ENCODE measurements at places on chromosomes 5 and 9.

- DNase-seq = no peak
These were observed 493.7 kb downstream of the ENC1 start for GRCh38 chr5:74146796-74147195.

- DNase-seq = no peak
These were observed 69.8 kb upstream of the BASP1 start for GRCh38 chr5:17147617-17148016.

- DNase-seq = peak; percentile 17
These were observed 7.8 kb upstream of the MRNIP start for GRCh38 chr5:179866241-179867078.

GRCh38 chr5:91266184-91266705 lies 116.9 kb downstream of the ARRDC3 start:
- no peak for DNase-seq

GRCh38 chr9:89811356-89811755 lies 206.5 kb downstream of the GADD45G start:
- no peak for DNase-seq

DNA sequence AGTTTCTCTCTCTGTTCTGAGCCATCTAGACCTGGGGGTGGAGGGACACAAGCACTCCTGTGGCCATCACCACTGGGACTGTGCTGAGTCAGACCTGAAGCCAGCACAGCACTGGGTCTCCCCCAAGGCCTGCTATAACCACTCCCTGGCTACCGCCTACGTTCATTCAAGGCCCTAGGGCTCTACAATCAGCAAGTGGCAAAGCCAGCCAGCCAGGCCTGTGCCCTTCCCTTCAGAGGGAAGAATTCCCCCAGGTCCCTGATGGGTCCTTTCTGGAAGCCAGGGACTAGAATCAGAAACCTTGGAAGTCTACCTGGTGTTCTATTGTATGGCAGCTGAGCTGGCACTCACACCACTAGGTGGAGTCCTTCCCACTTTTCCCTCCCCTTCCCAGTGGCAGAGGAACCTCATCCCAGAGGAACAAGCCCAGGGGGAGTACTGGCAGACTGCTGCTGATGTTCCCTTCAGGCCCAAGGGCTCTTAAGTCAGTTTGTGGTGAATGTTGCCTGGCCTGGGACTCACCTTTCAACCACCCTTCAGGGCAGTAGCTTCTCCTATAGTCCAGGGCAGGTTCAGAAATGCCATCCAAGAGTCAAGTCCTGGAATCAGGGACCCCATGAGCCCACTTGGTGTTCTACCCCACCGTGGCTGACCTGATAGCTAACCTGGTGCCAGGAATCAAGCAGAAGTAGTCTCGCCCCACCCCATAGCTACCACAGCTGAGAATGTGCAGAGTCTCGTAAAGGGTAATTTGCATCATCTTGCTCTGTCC lies 20.0 kb downstream of the JMY start:
- DNase-seq = no peak

DNA sequence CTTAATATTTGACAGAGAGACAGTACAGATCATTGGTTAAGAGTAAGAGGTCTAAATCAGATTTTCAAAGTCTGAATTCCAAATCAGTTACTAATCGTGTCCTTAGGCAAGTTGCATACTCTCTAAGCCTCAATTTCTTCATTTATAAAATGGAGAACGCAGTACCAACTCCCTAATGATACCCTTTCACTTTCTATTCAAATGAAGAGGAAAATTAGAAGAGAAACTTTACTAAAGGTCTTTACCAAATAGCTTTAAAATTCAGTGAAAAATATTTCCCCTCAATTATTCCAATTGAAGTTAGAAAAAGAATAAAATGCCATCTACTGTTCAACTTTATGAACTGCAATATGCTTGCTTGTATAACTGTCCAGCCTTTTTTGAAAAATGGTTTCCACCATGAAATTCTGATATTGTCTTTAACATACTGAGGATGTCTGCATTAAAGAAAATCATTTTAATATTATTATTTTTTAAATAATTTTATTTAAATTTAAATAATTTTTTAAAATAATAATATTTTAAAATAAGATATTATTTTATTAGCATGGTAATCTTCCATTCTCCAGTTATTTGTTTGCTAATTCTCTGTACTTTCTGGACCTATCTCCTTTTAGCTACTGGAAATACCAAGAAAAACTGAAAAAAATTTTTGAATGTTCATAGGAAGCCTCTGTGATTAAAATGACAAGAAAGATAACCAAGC lies 36.0 kb downstream of the POC5 start:
- no peak for DNase-seq

- DNase-seq = no peak
These were observed 510.5 kb upstream of the TNC start for GRCh38 chr9:115628426-115628825.

- DNase-seq = no peak
These were observed 31.4 kb downstream of the GNAQ start for GRCh38 chr9:78000221-78000620.

- no peak for DNase-seq
These were observed 29.9 kb downstream of the NFX1 start for GRCh38 chr9:33320230-33320567.

- no peak for DNase-seq
These were observed 36.2 kb downstream of the SH3PXD2B start for GRCh38 chr5:172417983-172418630.

DNA sequence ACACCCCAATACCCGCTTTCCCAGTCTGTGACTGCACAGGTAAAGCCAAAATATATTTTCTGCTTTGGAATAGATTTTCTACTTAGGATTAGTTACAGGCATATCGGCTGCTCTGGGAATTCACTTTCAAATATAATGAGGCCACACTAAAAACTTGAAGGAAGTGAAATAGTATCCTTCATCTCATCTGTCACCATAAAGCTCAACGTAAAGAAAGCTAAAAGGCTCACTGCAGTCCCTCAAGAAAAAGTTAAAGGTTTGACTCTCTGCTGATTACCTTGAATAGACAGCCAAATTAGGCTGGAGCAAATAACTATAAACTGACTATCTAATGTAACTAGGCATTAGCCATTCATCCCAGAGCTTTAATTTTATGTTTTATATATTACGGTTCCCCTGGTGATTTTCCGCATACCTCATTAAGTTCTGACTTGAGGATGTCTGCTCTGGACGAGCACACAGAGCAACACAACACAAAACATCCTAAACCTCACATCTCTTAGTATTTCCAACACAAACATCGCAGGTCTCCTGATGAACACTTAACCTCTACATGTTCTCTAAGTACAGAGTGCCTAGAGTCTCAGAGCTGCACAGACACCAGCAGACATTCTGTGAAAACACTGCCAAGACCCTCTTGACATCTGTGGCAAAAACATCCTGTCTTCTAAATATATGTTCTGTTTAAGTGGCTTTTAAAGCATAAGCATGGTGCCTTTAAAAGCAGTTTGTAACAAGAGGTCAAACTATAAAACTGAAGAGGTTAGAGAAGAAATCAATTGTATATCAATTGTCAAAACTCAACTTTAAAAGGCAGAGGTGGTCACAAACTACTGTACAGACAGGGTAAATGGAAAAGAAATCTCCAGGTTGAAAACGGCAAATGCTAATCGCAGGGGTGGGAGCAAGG lies 35.4 kb downstream of the ELAVL2 start:
- no peak for DNase-seq

- no peak for DNase-seq
These were observed 15.5 kb downstream of the PRKACG start for GRCh38 chr9:68998385-68998784.

- no peak for DNase-seq
These were observed 90.2 kb upstream of the LHFPL2 start for GRCh38 chr5:78738693-78739300.

DNA sequence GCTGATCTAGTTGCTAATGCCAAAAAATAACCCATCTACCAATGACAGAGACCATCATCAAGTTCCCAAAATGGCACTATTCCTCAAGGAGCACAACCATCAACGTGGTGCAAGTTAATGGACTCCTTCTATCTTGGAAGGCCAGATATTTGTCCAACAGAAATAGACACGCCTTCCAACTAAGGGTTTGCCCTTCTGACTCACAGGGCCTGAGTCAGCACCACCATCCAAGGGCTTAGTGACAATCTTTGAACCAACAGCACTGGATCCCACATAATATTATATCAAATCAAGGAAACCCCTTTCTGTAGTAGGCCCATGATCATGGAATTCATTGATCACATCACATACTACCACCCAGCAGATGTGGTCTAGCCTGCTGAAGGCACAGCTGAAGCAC lies 84.3 kb downstream of the MED27 start:
- DNase-seq = no peak

DNA sequence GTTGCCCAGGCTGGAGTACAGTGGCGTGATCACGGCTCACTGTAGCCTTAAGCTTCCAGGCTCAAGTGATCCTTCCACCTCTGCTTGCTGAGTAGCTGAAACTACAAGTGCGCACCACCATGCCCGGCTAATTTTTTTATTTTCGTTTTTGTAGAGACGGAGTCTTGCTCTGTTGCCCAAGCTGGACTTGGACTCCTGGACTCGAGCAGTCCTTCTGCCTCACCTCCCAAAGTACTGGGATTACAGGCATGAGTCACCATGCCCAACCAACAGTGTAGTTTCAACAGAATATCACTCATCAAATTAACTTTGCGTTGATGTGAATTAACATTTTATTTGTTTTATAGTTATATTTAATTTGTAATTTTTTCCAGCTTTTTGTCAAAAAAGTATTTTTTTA lies 45.3 kb downstream of the WDR70 start:
- DNase-seq = no peak

- DNase-seq = no peak
These were observed 52.7 kb upstream of the ZNF618 start for GRCh38 chr9:113823421-113823820.

GRCh38 chr9:37632479-37632878 lies 18.3 kb upstream of the FRMPD1 start:
- DNase-seq = no peak

- DNase-seq = no peak
These were observed 46.5 kb upstream of the CEMIP2 start for GRCh38 chr9:71814815-71815214.

- no peak for DNase-seq
These were observed 257.1 kb downstream of the FBXL7 start for GRCh38 chr5:15757103-15757502.

DNA sequence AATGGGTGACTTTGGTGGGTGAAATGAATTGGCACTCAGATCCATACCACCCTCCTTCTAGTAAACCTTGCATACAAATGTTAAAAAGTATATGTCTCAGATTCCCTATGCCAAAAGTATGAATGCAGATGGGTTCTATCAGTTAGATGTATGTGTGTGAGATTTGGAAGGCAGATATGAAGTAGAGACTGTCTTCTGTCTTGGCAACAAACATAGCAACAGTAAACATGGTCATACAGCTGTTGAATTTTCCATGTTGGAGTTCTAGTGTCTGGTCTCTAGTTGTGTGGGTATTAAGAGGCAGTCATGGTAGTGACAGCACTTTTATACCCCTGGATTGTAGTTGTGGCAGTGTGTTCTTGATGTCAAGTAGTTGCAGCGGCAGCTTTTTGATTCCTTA lies 125.6 kb upstream of the PITX1 start:
- DNase-seq = no peak

DNA sequence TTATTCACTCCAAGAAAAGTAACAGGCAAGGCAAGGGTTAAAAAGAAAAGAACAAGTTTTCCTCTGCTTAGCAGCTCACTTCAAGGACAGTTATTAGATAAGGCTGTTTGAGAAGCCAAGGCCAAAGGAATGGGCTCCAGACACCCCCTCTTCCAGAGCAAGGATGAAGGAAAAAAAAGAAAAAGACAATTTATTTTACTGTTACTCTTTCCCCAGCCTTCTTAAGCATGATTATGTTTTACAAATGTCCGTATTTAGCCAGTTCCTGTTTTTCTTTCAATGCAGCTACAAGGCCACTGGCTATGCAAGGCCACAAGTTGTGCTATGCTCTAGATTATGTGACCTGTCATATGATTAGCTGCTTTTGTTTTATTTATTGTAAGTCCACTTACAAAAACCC lies 106.5 kb upstream of the SIMC1 start:
- no peak for DNase-seq

- DNase-seq = no peak
These were observed 1278.2 kb downstream of the CDH12 start for GRCh38 chr5:21574961-21575360.

GRCh38 chr5:71932655-71933338 lies 174.5 kb upstream of the MAP1B start:
- no peak for DNase-seq

- DNase-seq = no peak
These were observed 45.3 kb downstream of the STK10 start for GRCh38 chr5:172142709-172143215.

DNA sequence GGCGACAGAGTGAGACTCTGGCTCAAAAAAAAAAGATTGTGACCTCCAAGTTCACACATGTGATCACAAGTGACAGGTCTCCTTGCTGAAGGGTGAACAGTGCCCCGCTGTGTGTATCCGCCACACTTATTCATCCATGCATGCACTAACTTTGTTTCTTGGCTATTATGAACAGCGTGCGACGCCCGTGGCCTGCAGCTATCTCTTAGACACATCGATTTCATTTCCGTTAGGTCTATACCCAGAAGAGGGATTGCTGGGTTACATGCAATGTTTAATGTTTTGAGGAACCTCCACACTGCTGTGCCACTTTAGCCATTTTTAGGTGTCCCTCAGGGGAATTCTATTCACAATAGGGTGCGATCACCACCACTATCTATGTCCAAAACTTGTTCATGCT lies 12.1 kb upstream of the EGFL7 start:
- no peak for DNase-seq

- DNase-seq = no peak
These were observed 937 bp downstream of the TMOD1 start for GRCh38 chr9:97502222-97502983.

GRCh38 chr9:129775448-129775798 lies 22.6 kb upstream of the PTGES start:
- DNase-seq = no peak

GRCh38 chr5:169946743-169947295 lies 33.5 kb downstream of the INSYN2B start:
- DNase-seq = no peak

DNA sequence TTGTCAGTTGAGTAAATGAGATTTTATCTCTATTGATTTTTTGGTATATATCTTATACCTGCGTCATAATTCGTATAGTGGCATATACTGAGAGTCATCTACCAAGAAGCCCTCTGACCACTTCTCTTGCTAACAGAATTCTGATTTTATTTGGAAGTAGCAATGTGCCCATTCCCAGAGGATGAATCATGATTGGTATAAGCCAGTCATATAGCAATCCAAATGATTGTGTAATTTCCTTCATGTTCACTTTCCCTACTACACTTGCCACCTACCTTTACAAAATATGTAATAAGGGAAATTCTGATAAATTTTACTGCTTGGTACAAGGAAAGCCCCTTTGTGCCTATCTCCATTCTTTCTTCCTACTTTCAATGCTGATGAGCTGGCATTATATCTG lies 16.1 kb upstream of the ZNF462 start:
- no peak for DNase-seq

DNA sequence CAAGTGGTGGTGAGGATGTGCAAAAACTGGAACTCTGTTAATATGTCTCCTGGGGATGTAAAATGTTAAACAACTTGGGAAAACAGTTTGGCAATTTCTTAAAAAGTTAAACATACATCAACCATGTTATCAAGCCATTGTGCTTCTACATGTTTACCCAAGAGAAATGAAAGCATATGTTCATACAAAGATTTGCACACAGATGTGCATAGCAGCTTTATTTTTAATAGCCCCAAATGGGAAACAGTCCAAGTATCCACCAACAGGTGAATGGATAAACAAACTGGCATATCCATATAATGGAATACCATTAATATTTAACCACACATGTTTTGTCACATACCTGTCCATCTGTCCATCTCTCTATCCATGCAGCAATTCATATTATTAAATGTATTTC lies 6.2 kb downstream of the VPS13A start:
- DNase-seq = no peak

GRCh38 chr9:114604989-114605388 lies 6.1 kb upstream of the TMEM268 start:
- DNase-seq = no peak

Measured in stimulated activated CD4-positive, alpha-beta T cell treated with anti-CD3 and anti-CD28 coated beads, Interleukin-12 subunit alpha, Interleukin-12 subunit beta, amount 100 ng/mL, for 24 hours (primary cell).